ENCODE measurements at places on chromosomes 1 and 21. TPM values are rescaled to one million over a fixed set of nuclear protein-coding genes. Genes with fewer than 3 reads are reported as not detected.
A peak's percentile ranks its signal among the peaks of the same experiment; 100 is the strongest.

NR1I3 gene
- total RNA-seq = not detected

MR1 gene
- not detected for total RNA-seq

UBL4B gene
- not detected for total RNA-seq

OR2L5 gene
- total RNA-seq = 0.22 TPM

S100PBP gene
- 40.1 TPM for total RNA-seq

TCEA3 gene
- 0.83 TPM for total RNA-seq

OR2AJ1 gene
- total RNA-seq = not detected

NLRP3 gene
- not detected for total RNA-seq

CACHD1 gene
- 9.4 TPM for total RNA-seq

- no peak for DNase-seq
Measured at GRCh38 chr1:107525145-107525544, 384.3 kb downstream of the NTNG1 start.

GRCh38 chr1:112702420-112703261, 4.3 kb downstream of the RHOC start:
- DNase-seq = peak; percentile 11

DNA sequence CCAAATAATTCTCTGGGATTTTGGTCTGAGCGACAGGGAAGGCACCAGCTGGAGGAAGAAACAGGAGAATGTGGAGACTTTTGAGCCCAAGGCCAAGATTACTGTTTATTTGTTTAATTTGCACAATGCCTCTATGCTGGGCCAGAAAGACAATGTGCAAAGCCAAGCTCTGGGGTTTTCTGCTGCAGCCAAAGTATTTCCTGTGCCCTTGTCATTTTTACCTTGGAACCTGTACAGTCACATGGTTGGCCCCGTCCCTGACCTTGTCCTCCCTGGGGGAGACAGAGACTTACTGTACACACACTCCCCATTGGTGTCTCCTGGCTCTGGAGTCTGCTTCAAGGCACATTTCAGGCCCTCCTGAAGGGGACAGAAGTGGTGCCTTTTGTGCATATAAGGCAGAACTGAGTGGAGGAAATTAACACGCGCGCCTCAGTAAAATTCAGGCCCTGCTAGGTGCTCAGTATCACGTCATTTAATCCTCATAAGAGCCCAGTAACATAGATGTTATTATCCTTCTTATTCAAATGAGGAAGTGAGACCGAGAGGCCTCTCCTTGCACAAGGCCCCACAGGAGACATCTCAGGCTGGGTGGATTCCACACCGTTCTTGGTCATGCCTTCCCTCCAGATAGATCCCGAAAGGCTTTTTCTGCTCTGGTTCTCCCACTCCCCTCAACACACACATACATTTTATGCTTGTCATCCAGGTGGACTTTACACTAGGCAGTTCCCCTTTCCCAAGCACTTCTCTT, 21.1 kb downstream of the C1orf115 start:
- no peak for DNase-seq

GRCh38 chr21:37587203-37587602, 220.6 kb downstream of the DYRK1A start:
- DNase-seq = no peak

GRCh38 chr1:107262467-107263286, 121.8 kb downstream of the NTNG1 start:
- DNase-seq = no peak

- DNase-seq = no peak
Measured at GRCh38 chr1:23910144-23910543, 3.0 kb downstream of the CNR2 start.

GRCh38 chr1:210516092-210516656, 187.5 kb downstream of the HHAT start:
- no peak for DNase-seq

- DNase-seq = no peak
Measured at GRCh38 chr21:42644223-42645208, 8.9 kb upstream of the PDE9A start.

DNA sequence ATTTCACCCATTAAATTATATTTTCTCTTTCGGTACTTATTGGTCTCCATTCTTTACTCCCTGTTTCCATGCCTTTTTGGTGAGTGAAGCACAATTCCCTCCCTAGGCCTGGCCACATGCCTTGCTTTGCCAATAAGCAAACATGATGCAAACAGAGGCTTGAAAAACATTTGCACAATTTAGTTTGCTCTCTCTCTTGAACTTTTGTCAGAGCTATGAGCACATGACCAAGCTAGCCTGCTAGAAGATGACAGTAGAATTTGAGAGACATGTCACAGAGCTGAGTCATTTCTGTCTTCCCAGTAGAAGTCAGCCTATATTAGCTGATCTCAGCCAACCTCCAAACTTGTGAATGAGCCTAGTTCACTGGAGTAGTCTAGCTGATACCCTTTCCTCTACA, 24.6 kb downstream of the ANGPTL3 start:
- no peak for DNase-seq

GRCh38 chr1:114648503-114648902, 21.3 kb downstream of the DENND2C start:
- no peak for DNase-seq

GRCh38 chr1:151720974-151721787, at the start of gene RIIAD1:
Gene RIIAD1, plus strand, starts transcription at chr1:151721522. Its CDS starts 15 bp downstream, at chr1:151721537.
- peak; percentile 49 for DNase-seq

GRCh38 chr1:116854403-116854690, 55.4 kb upstream of the PTGFRN start:
- no peak for DNase-seq

- DNase-seq = no peak
Measured at GRCh38 chr1:12546771-12547585, 71.0 kb downstream of the DHRS3 start.

- DNase-seq = no peak
Measured at GRCh38 chr1:230095938-230096337, 28.9 kb downstream of the GALNT2 start.

GRCh38 chr1:101262630-101263348, 26.0 kb downstream of the S1PR1 start:
- no peak for DNase-seq

DNA sequence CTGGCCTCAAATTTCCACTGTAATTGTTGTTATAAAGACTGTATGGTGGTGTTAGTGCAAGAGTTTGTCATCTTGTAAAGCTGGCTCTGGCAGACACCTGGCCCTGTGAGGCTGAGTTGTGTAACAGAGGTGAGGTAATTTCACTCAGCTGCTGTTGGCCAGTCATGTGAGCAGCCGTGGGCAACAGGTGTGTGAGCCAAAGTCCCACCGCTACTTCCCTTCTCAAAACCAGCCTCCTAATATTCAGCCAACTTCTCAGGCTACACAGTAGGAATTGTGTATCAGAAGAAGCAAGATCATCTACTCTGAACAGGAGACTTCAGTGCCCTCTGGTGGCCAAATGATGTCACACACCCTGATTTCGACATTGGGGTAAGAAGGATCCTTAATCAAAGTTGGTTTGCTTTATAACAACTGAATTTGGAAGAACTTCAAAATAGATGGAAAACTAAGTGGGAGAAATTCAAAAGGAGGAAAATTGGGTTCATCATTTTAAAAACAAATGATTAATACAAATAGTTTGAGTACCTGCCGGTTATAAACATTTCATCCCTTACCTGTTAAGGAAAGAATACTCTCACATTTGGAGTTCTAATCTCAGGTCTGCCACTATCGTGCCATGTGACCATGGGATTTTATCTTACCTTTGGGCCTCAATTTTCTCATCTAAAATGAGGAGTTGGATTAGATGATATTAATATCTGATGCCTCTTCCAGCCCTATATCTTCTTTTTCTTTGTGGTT, 2.6 kb upstream of the CREG1 start:
- peak; percentile 81 for DNase-seq

GRCh38 chr1:27513528-27513927, 23.6 kb upstream of the WASF2 start:
- DNase-seq = no peak

GRCh38 chr21:42350927-42351426, at the start of gene TFF2:
Gene TFF2, minus strand, starts transcription at chr21:42350994. Its CDS starts 37 bp downstream, at chr21:42350957.
- no peak for DNase-seq

GRCh38 chr1:31586376-31587327, 10.3 kb downstream of the TINAGL1 start:
- DNase-seq = no peak

DNA sequence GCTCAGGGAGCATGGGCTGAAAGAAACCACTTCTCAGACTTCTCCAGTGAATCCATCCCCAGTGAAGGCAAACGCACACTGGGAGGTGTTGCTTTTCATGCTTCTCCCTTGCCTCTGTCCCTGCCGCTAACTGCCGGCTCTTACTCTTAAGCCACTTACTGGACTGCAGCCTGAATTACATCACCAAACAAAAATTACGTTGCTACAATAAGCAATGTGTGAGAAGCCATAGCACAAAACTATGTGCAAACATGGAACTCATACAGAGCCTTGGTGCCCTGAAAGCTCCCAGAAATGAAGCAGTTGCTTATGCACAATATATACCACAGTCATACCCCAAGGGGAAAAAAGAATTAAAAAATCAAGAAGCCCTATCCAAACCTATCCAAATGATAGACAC, 375.2 kb downstream of the KCNH1 start:
- no peak for DNase-seq

DNA sequence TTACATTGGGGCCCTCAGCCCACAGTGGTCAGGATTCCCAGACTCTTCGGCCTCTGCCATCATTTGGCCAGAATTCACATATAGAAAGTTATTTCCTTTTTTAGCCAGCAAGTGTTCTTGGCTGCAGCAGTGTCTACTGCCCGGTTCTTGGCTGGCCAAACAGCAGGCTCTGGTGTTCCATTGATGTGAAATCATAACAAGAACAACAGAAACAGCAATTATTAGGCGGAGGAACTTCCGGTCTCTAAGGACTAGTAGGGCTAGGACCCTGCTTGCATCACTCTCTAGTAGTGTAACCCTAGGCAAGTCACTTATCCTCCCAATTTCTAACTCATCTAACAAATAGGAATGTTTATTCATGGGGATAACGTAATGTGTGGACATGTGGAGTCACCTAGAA, 8.7 kb upstream of the GJA5 start:
- DNase-seq = no peak

GRCh38 chr1:243390162-243390791, 134.4 kb downstream of the SDCCAG8 start:
- no peak for DNase-seq

DNA sequence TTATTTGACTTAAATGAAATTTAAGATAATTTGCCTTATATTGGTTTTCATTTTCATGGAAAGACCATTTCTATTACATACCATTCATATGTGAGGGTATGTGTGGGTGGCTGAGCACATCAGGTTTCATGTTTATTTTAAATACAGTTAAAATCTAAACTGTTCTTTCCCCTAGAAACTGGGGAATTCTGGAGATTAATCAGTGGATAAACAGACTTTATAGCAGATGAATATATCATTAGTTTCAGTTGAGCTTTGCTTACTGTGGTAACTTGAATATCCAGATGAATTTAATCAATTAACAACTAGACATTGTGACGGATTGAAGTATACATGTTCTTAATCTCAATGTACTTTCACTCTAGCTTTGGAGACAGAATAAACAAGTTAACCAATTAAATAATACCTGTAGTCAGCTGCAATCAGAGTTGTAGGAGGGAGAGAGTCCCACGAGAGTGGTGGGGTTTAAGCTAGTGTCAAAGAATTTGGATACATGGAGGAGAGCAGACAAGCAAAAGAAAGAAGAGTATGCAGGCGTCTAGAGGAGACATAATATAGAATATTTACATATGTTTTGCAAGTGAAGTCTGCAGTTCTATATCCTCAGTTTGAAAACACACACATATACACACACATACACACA, 97.6 kb downstream of the PDE4B start:
- no peak for DNase-seq

GRCh38 chr1:197384471-197384870, 116.4 kb downstream of the CRB1 start:
- DNase-seq = no peak

All from glutamatergic neuron (in vitro differentiated cells).